HAP-1 (cell line): ENCODE measurements at places on chromosomes 3 and 15.

- DNase-seq: no peak
Measured at GRCh38 chr3:122576174-122576940, 1.1 kb upstream of the PARP15 start.

GRCh38 chr15:58240191-58240932, 102.2 kb downstream of the AQP9 start:
- DNase-seq: no peak

DNA sequence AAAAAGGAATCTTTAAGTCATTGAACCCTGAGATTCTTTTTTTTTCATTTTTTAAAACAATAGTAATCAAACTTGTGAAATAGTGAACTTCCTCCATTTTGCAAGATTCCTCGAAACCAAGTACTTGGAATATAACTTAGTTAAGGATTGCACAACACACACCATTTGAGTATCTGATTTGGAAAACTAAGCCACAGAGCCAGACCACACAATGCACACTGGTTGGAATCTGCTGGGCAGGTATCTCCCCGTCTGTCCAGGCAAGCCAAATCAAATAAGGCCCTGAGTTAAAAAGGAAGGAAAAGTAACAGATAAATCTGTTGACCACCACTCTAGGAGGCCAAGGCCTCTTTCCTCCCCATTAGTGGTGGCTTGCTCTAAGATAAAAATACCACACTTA, 177.5 kb upstream of the ICE2 start:
- no peak for DNase-seq

GRCh38 chr3:74489050-74489792, 125.2 kb downstream of the CNTN3 start:
- no peak for DNase-seq

- no peak for DNase-seq
Measured at GRCh38 chr15:100705065-100705464, 102.7 kb downstream of the ASB7 start.
